ENCODE measurements at places on chromosomes 13 and 19.
A peak's percentile ranks its signal among the peaks of the same experiment; 100 is the strongest.

DNA sequence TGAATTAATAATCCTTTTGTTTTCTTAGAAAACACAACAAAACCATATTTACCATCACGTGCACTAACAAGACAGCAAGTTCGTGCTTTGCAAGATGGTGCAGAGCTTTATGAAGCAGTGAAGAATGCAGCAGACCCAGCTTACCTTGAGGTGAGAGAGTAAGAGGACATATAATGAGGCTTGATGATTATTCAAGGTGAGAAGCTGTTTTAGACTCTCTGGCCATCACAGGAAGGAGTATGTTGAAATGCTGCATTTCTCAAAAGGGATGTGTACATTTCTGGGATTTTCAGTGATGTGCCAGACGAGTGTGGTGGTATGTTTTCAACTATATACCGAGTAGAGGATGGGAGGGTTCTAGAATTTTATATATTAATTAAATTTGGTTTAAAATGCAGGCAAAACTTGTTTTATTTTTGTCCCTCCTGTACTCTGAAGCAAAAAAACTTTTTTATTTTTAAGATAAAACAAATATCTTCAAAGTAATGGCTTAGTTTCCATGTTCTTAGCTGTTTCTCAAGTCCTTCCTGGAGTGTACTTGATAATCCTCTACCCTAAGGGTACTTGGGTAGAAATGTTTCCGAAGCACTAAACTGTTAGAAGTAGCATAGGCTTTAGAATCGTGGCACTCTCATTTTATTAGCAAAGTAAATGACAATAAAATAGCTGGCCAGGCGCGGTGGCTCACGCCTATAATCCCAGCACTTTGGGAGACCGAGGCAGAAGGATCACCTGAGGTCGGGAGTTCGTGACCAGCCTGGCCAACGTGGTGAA lies 51.1 kb downstream of the N4BP2L1 start:
- DNase-seq = no peak

- peak; percentile 80 for DNase-seq
Measured at GRCh38 chr19:11361037-11361770, 6.0 kb downstream of the PLPPR2 start.

GRCh38 chr13:88707646-88708045 lies 1036.5 kb downstream of the SLITRK5 start:
- no peak for DNase-seq

- DNase-seq = no peak
Measured at GRCh38 chr19:7255119-7255518, 39.1 kb downstream of the INSR start.

DNA sequence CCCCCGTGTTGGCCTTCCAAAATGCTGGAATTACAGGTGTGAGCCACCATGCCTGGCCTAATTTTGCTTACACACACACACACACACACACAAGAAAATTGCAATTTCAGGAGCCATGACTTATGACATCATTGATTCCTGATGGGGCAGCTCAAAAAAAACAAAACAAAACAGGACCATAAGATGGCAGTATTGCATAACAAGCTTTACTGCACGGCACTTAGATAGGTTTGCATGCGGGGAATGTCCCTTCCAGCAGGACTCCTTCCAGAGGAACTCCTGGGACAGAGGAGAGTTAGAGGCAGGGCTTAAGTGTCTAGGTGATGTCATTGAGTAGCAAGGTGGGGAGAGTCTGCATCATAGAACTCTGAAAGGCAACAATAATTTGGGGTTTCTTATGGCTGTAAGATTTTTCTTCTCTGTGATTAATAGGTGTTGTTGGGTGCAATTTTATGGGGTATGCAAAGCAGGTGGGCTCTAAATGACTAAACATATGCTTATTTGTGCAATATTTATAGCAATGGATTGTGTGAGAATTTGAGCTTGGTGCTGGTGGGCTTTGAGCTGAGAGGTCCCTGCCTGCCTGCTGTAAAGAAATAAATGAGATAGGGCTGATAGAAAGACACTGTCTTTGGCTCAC lies 9.0 kb upstream of the ACSBG2 start:
- DNase-seq = peak; percentile 60

DNA sequence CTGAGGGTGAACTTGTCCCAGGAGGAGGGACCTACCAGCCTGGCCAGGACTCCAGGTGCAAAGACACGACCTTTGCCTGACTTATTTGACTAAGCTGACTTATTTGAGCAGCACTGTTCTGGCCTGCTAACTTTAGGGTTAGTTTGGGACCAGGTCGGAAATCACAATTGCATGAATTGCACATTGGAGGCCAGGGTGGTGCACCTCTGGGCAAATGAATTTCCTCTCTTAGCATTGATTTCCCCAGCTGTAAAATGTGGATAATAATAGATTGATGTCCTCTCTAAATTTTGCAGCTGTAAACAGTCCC lies 1.4 kb upstream of the BST2 start:
- no peak for DNase-seq

GRCh38 chr13:62960723-62961122 lies 1545.1 kb upstream of the PCDH20 start:
- no peak for DNase-seq

GRCh38 chr13:76790526-76790925 lies 95.7 kb downstream of the KCTD12 start:
- DNase-seq = no peak

- DNase-seq = no peak
Measured at GRCh38 chr13:92412481-92412880, 814.1 kb upstream of the GPC6 start.

DNA sequence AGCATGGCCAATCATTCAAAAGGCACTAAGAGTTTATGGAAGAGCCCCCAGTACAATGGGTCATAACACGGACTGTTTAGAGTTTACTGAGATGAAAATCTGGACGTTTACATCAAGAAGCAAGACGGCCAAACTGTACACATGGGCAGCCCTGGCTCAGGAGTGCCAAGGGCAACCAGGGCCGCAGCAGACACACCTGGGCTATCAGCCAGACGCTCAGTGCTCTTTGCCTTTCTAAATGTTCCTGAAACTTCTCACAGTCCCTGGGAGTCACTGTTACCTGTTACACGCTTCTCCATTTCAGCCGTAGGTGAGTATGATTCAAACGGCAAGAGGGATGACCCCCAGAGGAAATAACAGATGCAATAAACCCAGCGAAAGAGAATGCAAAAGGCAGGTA lies 64.5 kb downstream of the ABCC4 start:
- no peak for DNase-seq

- no peak for DNase-seq
Measured at GRCh38 chr13:82740442-82740841, 1141.8 kb downstream of the SLITRK1 start.

GRCh38 chr19:5434970-5435641 lies 20.1 kb upstream of the ZNRF4 start:
- no peak for DNase-seq

DNA sequence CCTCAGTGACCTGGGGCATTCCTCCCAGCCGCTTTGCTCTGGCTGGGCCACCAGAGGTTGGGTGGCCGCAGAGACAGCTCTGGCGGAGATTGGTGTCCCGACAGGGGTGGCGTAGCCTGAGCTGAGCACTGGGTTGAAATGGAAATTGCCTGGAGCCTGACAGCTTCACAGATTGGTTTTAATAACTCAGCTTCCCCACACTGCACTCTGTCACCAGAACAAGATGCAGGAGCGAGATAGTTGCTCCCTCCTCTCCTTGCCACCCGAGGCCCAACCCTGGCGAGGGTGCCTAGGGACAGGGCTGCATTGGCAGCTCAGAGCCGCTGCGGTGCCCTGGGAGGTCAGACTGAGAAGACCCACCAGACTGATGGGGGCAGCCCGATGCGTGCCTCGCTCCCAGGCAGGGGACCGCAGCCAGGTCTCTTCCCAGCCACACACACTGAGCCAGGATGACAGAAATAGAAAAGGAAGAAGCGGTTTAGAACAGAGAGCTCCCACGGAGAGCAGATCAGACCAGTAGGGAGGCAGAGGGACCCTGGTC lies 84.1 kb downstream of the KDM4B start:
- DNase-seq = no peak

DNA sequence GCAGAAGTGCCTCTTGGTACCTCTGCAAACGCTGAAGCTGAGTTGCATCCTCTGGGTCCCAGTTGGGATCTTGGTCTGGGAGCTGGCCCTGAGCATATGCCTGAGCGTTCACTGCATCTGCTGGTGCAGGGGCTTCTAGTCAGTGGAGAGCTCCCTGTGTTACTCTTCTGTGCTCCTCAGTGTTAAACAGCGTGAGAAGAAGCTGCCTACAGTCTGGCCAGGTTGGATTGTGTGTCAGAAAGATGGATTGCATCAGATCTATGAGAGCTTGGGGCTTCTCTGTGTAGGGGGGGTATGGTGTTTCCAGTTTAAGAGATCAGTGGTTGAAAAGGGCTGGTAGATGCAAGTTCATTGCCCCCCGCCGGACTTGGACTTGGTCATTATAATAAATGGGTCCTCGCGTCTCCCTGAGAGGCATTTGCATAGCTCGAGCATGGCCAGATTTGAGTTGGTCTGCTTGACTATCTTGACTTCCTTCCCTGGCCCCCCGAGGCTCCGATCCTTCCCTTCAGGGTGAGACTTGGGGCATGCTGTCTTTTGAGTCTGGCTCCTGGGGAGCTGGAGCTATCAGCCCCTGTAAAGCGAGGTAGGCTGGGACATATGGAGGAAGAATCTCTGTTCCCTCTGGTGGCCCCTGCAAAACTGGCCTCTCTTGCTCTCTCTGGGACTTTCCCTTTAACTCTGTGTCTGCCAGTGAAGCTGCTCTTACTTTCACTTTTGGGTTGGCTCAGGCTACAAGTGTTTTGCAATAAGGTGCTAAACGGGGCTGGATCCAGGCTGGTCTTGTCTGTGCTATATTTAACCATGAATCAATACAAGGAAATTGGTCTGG lies 52.9 kb downstream of the OR10H4 start:
- no peak for DNase-seq

DNA sequence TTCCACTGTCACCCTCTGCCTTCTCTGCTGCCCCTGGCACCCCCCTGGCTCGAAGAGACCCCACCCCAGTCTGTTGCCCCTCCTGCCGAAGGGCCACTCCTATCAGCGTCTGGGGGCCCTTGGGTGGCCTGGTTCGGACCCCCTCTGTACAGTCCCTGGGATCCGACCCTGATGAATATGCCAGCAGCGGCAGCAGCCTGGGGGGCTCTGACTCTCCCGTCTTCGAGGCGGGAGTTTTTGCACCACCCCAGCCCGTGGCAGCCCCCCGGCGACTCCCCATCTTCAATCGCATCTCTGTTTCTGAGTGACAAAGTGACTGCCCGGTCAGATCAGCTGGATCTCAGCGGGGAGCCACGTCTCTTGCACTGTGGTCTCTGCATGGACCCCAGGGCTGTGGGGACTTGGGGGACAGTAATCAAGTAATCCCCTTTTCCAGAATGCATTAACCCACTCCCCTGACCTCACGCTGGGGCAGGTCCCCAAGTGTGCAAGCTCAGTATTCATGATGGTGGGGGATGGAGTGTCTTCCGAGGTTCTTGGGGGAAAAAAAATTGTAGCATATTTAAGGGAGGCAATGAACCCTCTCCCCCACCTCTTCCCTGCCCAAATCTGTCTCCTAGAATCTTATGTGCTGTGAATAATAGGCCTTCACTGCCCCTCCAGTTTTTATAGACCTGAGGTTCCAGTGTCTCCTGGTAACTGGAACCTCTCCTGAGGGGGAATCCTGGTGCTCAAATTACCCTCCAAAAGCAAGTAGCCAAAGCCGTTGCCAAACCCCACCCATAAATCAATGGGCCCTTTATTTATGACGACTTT lies 2.0 kb downstream of the ZFP36 start:
- DNase-seq = peak; percentile 41

- DNase-seq = peak; percentile 63
Measured at GRCh38 chr19:12703046-12703445, 6.6 kb upstream of the FBXW9 start.

GRCh38 chr13:26952551-26953143 lies 192.1 kb upstream of the GPR12 start:
- no peak for DNase-seq

GRCh38 chr13:68019901-68020300 lies 789.8 kb upstream of the PCDH9 start:
- DNase-seq = no peak

DNA sequence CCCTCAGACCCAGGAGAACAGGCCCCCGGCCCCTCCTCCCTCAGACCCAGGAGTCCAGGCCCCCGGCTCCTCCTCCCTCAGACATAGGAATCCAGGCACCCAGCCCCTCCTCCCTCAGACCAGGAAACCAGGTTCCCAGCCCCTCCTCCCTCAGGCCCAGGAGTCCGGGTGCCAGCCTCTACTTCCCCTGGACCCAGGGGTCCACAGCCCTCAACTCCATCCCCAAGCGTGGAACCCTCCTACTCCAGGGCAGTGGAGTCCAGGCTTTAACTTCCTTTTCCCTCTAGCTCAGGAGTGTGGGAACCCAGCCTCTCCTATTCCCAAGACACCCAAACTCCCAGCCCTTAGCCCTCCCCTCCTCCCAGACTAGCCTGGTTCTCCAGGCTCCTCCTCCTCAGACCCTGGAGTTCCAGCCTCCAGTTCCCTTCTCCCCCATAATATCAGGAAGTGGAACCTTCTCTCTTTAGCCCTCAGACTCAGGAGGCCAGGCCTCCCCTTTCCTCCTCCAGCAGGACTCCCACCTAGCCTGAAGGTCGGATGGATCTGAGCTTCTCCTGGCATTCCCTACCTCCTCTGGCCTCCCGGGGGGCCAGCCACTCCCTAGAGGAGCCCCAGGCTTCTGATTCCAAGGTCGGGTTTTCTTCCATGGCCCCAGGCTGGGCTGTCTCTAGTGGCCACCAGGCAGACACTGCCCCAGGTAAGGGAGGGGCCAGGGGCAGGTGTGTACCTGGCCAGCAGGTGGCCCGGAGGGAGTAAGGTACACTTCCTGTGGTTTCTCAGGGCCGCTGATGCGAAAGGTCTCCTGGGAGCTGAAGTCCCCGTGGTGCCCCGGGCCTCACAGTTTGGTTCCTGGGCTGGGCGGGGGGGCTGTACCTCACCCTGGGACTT lies at the start of gene TMC4:
TSS of gene TMC4 (minus strand) at position 690 of the 888 bp plus-strand sequence. CDS start at position 647, 43 bp downstream.
- DNase-seq = no peak

DNA sequence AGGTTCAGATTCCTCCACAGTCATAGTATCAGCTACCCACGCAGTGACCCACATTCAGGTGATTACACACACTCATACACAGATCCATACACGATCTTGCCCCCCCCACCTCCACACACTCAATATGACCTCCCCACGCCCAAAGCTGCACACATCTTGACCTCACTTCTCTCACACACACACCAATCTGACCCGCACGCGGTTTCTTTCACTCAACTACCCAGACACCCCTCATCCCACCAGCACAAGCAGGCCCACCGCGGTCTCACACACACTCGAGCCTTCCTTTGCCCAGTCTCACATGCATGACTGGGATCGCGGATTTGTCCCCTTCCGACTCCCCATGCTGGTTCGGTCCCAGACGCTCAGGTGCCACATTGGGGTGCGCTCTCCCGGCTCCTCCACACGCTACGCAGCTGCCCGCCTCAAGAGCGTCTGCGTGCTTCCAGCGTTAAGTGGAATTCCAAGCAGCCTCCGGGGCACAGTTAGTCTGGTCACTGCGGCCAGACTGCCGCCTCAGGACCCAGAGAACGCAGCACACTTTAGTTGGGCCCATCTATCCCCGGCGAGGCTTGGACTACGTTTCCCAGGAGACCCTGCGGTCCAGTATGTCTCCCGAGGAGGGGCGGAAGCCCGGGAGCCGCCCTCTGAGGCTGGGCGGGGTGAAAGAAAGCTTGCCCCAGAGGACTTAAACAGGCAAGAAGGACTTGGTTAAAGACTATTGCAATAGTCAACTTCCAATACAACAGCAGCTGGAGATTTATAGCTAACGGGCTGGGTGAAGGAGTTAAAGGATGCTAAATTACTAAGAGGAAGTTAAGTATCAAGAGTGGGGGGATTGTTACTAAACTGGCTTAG lies 746 bp upstream of the ZNF345 start:
- DNase-seq = peak; percentile 93

- DNase-seq = no peak
Measured at GRCh38 chr19:47239610-47240296, 8.8 kb upstream of the BBC3 start.

- no peak for DNase-seq
Measured at GRCh38 chr13:50198508-50198907, 183.3 kb downstream of the KCNRG start.

GRCh38 chr13:51778392-51778791 lies 25.6 kb downstream of the DHRS12 start:
- no peak for DNase-seq
